T follicular helper cell (primary cell): ENCODE measurements at places on chromosomes 13 and 19.

GRCh38 chr13:45817833-45818232, 33.7 kb downstream of the SIAH3 start:
- no peak for DNase-seq

- no peak for DNase-seq
Measured at GRCh38 chr19:8321986-8322637, 816 bp downstream of the RPS28 start.

- DNase-seq, result peak; percentile 10
Measured at GRCh38 chr13:42354241-42355091, 82.5 kb downstream of the AKAP11 start.

GRCh38 chr13:50129706-50130122, 114.5 kb downstream of the KCNRG start:
- DNase-seq, result no peak

GRCh38 chr13:78485803-78486202, 117.5 kb downstream of the POU4F1 start:
- DNase-seq, result no peak

GRCh38 chr13:46648166-46648607, 95.2 kb downstream of the LRCH1 start:
- no peak for DNase-seq

DNA sequence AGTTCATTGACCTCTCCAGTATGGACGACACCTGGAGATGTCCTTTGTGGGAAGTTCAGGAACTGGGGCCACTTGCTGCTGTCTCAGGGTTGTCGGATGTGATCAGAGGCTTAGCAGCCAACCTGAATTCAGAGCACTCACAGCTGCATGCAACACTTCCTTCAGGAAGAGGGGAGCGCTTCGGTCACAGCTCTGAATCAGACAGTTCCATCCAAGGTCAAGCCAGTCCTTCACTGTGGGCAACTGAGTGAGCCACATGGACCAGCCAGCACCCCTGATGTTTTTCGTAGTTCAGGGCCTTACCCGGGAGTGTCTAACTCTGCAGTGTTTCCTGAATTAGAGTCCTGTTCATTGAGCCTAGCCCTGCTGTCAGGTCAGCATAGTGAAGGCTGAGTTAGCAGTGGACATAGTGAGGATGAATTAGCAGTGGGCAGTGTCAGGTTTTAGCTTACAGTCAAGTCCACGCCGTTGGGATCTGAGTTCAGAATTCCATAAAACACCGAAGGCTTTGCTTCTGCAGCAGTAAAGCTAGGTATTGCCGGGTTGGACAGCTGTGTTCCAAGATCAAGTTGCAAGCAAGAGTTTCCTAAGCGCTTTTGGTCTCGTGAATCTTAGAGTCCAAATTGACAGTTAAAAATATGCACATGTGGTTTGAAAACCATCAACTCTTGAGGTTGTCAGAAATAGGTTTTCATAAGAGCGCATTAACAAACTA, 5.1 kb downstream of the ZNF555 start:
- no peak for DNase-seq

DNA sequence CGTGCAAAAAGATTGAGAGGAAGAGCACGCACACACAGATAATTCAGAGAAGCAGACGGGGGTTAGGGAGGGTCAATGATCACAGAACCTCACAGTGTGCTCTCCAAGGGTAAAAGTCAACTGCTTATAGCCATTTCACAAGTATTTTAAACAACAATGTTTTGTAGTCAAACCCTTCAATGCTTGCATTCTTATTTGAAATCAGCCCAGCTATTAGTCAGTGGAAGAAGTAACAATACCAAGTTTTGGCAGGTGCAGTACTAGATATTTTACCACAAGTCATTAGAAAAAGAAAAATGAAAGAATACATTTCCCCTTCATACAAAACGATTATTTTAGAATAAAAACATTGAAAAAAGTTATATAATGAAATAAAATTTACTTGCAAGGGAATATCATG, 2.6 kb downstream of the CSNK1A1L start:
- DNase-seq, result no peak

DNA sequence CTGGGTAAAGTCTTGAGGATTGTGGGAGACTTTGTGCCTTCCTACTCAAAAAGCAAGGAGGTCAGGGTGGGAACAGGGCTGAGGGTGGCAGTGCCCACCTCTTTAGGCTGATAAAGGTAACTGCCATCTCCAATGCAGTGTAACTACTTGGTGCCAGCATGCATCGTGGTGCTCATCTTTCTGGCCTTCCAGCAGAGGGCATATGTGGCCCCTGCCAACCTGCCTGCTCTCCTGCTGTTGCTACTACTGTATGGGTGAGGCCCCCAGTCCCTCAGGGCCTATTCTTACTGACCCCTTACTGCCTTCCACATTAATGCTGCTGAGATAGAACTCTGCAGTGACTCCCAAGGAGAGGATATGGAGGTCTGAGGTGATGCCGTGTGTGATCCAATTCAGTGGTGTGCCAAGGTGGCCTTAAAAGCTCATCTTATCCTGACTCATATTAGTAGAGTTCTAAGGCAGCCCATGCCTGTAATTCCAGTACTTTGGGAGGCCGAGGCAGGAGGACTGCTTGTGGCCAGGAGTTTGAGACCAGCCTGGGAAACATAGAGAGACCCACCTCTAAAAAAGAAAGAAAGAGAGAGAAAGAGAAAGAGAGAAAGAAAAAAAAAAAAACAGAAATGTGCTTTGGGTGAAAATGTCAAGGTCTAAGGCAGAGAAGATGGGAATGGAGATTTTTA, 9.7 kb upstream of the ARHGAP45 start:
- no peak for DNase-seq

GRCh38 chr13:46552303-46552682, 677 bp upstream of the LRCH1 start:
- DNase-seq, result no peak

DNA sequence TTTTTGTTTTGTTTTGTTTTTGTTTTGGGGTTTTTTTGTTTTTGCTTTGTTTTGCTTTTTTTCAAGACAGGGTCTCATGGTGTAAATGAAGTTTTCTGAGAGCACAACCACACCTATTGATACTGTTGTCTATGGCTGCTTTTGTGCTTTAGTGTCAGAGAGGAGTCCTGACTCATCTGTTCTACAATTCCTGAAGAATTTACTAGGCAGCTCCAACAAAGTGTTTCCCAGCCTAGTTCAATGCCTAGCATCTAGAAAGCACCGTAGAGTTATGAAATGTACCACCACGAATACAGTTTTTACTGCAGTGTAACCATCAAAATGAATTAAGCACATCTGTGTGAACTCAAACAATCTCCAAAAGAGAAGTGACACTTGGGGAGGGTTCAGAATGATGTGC, 21.2 kb downstream of the SAFB start:
- DNase-seq, result no peak

- no peak for DNase-seq
Measured at GRCh38 chr13:34070006-34070405, 252.1 kb downstream of the RFC3 start.

- DNase-seq, result no peak
Measured at GRCh38 chr13:26531742-26532141, 25.7 kb upstream of the WASF3 start.

GRCh38 chr19:46944918-46945628, 74.6 kb upstream of the NPAS1 start:
- no peak for DNase-seq

GRCh38 chr13:109933476-109933875, 147.1 kb upstream of the IRS2 start:
- no peak for DNase-seq

DNA sequence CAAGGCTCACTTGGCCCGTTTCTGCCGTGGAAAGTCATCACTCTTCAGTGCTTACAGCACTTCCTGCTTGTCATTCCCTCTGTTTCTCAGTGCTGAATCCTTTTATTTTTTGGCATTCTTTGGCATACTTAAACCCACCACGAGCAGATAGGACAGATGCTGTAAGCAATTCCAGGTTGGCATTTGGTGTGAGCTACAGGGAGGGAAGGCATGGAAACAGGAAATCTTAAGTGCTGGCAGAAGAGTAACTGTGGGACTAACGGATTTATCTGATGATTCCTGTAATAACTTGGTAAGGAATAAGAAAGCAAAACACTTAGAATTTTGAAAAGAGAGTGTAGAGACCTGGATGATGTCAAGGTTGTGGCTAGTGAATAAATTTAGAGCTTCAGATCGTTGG, 273.4 kb downstream of the GPC6 start:
- DNase-seq, result no peak

DNA sequence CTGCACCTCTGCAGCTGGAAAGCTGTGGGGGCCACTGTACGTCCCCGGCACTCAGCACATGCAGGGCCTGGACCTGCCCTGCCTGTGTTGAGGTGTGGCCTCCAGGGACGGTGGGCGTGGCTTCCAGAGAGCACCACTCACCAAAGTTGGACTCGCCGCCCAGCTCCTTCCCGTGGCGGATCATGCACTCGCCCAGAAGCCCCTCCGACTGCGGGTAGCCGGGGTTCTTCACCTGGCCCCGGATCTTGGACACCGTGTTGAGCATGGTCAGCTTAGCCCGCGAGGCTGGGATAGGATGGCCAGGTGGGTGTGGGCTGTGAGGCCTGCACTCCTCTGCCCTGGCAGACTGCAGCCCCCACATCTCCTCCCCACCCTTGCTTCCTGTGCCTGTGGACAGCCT, 22.0 kb downstream of the MPND start:
- DNase-seq, result no peak

DNA sequence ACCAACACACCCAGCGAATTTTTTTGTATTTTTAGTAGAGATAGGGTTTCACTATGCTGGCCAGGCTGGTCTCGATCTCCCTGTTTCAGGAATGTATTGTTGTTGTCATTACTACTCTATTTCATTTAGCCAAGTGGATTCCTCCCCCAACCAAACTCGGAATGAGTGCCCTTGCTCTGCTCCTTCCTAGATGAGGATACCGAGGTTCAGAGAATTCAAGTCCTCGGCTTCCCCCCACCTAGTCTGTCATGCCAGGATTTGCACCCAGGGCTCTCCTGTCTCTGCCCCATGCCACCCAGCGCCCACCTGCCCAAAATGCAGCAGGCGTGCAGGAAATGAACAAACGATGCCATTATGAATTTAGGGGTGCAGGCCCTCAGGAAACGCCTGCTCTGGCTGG, 3.5 kb upstream of the SPACA4 start:
- no peak for DNase-seq

GRCh38 chr19:51325161-51325976, 13.9 kb downstream of the IGLON5 start:
- DNase-seq, result no peak

- no peak for DNase-seq
Measured at GRCh38 chr13:60976367-60976766, 439.3 kb downstream of the PCDH20 start.

GRCh38 chr19:41566001-41566400, 10.0 kb upstream of the CEACAM21 start:
- no peak for DNase-seq

GRCh38 chr13:95226476-95226875, 74.8 kb downstream of the ABCC4 start:
- DNase-seq, result no peak

DNA sequence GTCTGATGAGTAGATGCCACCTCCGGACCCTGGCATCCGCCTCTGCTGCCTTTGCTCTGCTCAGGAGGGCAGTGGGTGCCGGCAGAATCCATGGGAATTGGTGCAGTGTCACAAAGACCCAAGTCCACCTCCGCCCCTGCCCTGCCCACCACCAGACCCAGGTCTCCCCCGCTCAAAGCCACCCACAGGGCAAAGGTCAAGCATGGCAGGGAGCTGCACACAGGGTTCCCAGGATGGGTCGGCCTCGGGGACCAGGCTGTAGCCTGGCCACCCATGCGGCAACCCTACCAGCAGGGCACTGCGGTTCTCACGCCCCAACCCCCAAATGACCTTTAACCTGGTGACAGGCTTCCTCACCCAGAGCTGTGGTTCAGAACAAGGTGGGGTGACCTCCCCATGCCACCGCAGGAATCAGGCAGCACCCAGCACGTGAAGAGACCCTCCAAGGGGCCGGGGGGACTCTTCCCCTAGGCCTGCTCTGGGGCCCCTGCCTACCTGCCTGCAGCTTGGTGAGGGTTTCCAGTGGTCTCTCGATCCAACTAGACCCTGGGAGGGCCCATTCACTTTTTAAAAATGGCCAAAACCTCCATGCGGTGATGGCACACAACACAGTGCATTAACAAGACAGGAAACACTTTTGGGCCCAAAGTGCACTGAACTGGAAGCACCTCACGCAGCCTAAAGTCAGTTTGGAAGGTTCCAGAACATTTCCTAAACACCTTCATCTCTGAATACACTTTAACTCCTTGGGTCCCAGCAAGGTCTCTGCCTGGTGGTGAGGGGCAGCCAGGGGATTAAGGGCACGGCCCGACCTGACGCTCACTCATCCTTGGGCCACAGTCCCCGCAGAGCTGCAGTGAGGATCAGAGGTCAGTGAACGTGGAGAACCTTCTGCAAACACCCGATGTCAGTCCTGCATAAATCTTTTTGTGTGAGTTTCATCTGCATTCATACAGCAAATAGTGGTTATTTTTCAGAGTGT, 11.0 kb downstream of the GAS6 start:
- DNase-seq, result no peak

DNA sequence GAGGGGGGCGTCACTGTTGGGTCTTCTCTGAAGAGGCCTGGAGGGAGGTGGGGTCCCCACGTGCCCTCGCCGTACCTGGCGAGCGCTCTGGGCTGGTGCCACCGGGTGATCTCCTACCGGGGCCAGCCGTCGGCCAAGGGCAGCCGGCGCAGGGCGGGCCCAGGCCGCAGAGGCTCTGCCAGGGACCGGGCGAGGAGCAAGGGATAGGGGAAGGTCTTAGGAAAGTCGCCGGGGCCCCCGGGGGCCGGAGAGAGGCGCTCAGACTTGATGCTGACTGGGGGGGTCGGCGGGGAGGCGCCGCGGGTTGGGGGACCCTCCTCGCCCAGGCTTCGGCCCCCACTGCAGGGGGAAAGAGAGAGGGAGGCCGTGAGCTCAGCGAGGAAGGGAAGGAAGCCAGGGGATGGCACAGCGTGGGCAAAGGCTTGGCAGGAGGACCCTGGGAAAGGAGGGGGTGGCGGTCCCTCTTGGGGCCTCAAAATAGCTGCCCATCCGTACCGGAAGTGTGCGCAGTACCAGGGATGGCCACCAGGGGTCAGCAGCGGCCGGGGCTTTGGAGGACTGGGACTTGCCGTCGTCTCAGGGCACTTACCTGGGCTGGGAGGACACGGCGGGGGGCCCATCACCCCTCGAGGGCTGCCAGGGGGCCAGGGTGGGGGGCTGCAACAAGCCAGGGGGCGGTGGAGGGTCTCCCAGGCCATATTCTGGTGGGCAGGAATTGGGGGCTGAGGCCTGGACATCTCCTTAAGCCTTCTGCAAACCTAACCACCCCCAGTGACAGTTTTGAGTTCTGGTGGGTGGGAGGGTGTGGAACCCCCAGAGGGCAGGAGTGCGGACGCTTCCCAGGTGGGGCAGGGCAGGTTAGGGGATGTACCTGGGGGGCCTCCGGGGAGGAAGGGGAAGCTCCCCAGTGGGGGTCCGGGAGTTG, 7.7 kb upstream of the TMEM161A start:
- DNase-seq, result peak; percentile 78

- no peak for DNase-seq
Measured at GRCh38 chr19:48696353-48697010, 711 bp downstream of the FUT2 start.
